Muscle of back (tissue), 13 donors: ENCODE measurements at places on chromosomes 4 and X. TPM values are rescaled to one million over a fixed set of nuclear protein-coding genes. Genes with fewer than 3 reads are reported as not detected.
A peak's percentile ranks its signal among the peaks of the same experiment; 100 is the strongest.

DNA sequence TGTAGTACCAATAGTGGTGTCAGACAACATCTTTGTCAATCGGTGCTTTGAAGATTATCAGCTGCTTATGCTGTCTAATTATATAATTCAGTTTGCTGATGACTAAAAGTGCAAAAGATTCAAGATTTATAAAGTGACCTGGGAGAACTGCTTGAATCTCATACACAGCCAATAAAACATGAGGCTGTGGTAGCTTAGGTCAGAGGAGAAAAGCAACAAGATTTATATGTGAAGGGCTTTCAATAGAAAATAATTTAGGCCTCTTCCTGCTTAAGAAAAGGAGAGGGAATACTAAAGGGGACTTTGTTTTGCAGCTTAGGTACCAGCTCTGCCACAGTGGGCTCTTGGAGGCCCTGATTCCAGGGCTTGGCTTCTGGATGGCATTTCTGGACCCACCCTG lies 111.0 kb upstream of the MAD2L1 start:
- no peak for DNase-seq

DNA sequence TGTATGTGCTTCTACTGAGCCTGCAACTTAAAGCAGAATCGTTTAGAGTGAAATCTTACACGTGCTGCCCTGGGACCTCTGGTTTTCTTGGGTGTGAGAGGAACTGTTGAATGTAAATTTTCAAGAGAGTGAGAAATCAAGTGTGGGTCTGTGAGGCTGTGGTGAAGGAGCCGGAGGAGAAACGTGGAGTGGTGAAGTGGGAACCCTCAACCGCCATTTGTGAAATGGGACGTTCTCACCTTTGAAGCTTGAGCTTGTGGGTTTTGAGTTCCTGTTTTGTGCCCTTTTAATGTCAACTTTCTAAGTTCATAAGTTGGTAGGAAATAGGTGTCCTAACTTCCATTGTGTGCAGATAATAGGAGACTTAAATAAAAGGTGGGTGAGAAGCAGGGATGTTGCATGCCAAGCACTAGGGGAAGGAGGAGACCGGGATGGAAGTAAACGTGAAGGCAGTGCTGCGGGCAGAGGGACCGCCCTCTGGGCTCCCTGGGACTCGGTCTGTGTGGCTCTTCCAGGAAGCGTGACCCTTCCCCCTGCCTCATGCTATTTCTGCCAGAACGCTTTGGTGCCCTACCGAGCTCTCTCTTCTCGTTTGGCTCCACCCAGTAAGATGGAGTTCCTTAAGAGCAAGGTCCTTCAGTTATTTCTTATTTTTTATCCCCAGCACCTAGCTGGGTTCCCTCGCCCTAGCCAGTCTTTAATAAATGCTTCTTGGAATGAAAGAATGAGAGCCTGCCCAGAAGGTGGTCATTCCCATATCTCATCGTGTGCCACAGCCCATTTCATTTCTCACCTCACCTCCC lies 56.0 kb downstream of the TMEM131L start:
- no peak for DNase-seq

DNA sequence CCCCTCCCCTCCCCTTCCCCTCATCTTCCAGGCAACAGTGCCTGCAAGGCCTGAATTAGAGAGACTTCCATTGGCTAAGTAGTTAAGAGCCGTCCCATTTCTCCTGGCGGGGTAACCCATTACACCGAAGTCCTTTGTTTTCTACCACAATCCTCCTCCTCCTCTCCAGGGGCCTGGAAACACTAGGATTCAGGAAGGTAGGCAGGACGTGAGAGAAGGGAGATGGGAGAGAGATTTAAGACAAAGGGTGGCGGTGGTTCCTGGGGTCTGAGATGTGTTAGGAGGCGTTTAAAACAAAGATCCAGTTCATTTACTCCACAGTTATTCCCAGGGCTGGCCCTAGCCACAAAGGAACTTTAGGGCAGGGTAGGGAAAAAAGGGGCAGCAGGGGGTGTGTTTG lies 28.0 kb downstream of the NYX start:
- DNase-seq: no peak

- no peak for DNase-seq
Measured at GRCh38 chrX:129235903-129236302, 287.4 kb downstream of the SMARCA1 start.

DNA sequence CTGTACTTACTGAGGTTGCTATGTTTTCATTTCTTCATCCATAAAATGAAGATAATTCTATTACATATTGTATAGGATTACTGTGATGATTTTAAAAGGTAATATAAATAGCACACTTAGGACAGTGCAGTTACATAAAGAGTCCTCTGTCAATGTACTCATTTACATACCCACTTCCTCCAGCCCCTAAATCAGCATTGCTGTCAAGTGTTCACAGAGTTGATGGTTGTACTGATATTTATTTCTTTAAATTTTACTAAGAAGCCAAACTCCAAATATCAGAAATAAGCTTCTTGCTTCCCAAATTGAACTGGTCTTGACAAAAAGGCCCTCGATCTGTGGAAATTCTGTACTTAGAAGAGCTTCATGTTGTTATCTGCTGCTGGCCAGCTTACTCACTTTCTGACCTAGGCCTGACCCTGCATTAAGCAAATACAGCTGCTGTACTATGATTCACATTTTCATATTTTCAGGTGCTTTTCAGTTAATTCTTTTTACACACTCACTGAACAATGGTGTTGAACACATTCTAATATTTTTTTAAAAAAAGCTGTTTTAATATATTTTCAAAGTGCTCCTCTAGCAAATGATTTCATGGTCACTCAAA lies 259.6 kb downstream of the UNC5C start:
- DNase-seq: no peak

- DNase-seq: no peak
Measured at GRCh38 chr4:153438916-153439756, 27.0 kb upstream of the TMEM131L start.

- DNase-seq: no peak
Measured at GRCh38 chr4:74665346-74665745, 129.0 kb downstream of the BTC start.

- no peak for DNase-seq
Measured at GRCh38 chrX:150767475-150768131, 74.4 kb downstream of the MTMR1 start.

OTC gene
- not detected for polyA plus RNA-seq

FAM9B gene
- 0.14 TPM for polyA plus RNA-seq

DNA sequence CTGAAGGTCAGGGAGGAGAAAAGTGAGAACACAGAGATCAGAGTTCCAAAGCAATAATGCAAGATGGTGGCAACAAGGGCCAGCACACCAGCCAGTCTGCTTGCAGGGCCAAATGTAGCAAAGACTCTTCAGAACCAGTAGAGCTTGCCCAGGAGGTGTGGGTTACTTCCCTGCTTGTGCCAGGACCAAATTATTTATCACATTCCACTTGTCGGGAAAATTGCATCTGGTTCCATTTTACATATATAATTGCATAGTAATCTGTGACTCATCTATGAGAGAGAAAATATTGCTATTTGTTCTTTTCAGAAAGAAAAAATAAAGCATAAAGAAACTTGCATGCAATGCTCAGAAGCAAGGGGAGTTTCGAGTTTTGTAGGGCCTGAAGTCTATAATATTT lies 41.4 kb downstream of the MAML3 start:
- no peak for DNase-seq

DNA sequence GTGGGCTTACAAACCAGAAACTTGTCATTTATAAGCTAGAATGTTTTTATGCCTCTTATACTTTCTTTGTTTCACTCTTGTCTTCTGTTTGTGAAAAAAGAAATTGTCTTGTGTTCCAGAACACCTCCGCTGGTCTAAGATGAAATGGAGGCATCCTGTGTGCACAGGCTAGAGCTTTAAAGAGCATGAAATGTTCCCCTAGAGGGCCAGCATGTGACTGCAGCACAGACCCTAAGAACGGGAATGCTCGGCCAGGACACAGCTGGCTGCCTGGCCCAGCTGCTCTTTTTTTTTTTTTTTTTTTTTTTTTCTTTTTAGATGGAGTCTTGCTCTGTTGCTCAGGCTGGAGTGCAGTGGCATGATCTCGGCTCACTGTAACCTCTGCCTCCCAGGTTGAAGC lies 33.6 kb downstream of the SETD7 start:
- no peak for DNase-seq

DNA sequence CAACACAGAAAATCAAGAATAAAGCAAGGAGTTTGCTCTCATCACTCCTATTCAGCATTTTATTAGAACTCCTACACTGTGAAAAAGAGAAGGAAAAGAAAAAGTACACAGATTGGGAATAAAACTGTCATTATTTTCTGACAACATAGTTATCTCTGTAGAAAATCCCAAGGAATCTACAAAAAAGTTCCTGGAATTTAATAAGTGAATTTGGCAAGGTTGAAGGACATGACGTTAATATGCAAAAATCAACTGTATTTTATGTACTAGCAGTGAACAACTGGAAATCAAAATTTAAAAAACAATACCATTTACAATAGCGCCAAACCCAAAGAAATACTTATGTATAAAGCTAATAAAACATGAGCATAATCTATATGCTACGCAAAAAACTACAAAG lies 26.3 kb downstream of the CHIC2 start:
- DNase-seq: peak; percentile 15

DNA sequence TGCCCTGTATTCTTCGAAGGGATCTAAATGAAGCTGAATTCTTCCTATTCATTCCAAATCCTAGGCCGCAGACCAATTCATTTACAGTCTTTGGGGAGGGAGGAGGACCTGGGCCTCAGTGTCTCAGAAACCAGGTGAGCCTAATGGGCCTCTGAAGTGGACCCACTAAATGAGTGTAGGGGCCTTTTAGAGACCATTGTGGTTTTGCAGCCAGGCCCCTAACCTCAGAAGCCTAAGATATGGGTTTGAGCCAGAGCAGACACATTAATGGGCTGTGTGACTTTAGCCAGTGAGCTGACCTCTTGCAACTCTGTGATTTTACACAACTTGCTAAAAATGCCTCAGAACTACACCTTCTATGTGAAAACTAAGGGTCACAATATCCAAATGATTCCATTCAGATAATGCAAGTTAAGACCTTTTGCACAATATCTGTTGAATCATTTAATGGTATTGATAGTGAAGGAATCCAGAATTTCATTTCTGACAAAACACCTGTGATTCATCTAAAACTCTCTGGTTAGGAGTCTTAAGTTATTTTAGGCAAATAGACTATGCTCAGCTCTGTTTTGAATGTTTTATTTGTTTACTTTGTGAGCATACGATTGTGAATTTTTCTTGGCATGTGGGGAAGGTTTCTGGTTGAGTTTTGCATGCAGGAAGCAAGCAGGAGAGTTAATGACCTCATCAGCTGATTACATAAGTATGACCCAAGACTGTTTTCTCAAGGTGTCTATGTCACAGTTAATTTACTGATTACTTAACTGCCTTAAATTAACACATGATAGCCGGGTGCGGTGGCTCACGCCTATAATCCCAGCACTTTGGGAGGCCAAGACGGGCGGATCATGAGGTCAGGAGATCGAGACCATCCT lies 75.0 kb downstream of the EVC start:
- no peak for DNase-seq

DNA sequence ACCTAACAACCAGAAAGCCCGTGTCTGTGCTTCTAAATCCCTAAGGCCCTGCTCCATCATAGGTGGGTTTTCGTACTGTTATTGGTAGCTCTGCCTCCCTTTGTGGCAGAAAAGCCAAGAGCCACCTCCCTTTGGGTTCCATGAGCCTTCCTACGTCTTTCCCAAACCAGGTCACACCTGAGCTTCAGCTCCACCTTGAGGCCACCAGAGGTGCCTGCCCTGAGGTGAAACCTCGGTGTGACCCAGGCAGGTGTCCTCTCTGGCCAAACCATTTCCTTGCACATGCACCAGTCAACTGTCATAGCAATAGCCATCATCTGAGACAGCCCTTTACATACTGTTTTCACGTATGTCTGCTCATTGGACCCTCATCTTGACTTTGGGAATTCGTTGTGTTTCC lies 188.0 kb upstream of the RBPJ start:
- DNase-seq: no peak

- no peak for DNase-seq
Measured at GRCh38 chr4:94447754-94448411, 3.9 kb upstream of the PDLIM5 start.
